Transverse colon (tissue), 4 donors: ENCODE measurements at places on chromosomes 12 and 14. TPM values are rescaled to one million over a fixed set of nuclear protein-coding genes. Genes with fewer than 3 reads are reported as not detected.
A peak's percentile ranks its signal among the peaks of the same experiment; 100 is the strongest.

GRCh38 chr14:75456069-75456996, 28.5 kb downstream of the JDP2 start:
- H3K27me3 ChIP-seq: no peaks in the 10 kb centered on the region
- DNase-seq: peak; percentile 48
- no peak overlapping the region for H3K4me3 ChIP-seq
- peak overlapping the region; percentile 21 for H3K27ac ChIP-seq
- H3K36me3 ChIP-seq: no peaks in the 10 kb centered on the region

DNA sequence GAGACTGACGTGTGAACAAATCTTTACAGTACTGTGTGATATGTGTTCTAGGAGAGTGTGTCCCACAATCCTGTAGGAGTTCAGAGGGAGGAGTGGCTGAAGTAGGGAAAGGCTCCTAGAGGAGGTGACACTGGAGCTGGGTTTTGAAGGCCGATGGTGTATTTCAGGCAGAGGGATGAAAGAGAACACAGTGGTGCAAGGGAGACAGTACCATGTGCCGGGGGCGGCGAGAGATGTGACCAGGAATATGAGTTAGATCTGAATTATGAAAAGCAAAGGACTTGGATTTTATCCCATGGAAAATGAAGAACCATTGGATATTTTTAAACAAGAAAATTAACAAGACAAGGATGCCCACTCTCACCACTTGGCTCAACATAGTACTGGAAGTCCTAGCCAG, 77.0 kb upstream of the ESRRB start:
- no peaks in the 10 kb centered on the region for H3K27me3 ChIP-seq
- H3K36me3 ChIP-seq: no peaks in the 10 kb centered on the region
- DNase-seq: no peak

DNA sequence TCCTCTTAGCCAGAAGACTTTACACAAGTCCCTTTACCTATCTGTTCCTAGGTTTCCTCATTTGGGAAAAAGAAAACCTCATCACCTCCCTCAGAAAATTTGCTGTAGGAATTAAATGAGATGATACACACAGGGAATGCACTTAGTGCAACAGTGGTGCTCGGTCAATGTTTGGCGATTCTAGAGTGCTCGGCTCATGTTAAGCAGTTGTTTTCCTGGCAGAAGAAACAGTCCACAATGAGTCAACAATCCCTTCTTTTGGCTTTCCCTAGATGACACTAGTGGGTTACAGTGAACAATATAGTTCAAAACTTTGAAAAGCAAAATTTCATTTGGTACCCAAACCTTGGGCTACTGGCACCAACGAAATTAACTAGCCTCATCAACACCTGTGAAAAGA, 3.9 kb upstream of the TMEM233 start:
- no peaks in the 10 kb centered on the region for H3K4me1 ChIP-seq
- H3K4me3 ChIP-seq: no peak overlapping the region
- H3K36me3 ChIP-seq: no peaks in the 10 kb centered on the region
- no peak overlapping the region for H3K27ac ChIP-seq

- peaks cover 2% of the 10 kb centered on the region for H3K36me3 ChIP-seq
- peak overlapping the region; percentile 94 for H3K27ac ChIP-seq
- no peak overlapping the region for H3K4me3 ChIP-seq
- DNase-seq: no peak
- H3K4me1 ChIP-seq: peaks cover 7% of the 10 kb centered on the region
Observed at GRCh38 chr14:20470603-20470901, 1.3 kb downstream of the PNP start.

DNA sequence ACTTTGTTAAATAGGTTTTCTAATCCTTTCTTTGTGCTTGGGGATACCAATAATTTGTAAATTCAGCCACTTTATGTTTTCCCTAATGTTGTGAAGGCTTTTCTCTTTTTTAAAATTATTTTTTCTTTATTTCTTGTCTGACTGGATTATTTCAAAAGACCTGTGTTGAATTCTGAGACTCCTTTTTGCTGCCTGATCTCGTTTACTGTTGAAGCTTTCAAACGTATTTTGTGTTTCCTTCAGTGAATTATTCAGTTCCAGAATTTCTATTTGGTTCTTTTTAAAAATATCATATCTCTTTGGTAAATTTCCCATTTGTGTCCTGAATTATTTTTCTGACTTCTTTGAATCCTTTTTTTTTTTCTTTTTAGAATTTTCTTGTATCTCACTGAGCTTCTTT, 241.6 kb downstream of the LRIG3 start:
- H3K4me1 ChIP-seq: no peaks in the 10 kb centered on the region
- H3K36me3 ChIP-seq: no peaks in the 10 kb centered on the region
- no peak for DNase-seq
- no peak overlapping the region for H3K4me3 ChIP-seq
- no peaks in the 10 kb centered on the region for H3K27me3 ChIP-seq
- no peak overlapping the region for H3K27ac ChIP-seq

DNA sequence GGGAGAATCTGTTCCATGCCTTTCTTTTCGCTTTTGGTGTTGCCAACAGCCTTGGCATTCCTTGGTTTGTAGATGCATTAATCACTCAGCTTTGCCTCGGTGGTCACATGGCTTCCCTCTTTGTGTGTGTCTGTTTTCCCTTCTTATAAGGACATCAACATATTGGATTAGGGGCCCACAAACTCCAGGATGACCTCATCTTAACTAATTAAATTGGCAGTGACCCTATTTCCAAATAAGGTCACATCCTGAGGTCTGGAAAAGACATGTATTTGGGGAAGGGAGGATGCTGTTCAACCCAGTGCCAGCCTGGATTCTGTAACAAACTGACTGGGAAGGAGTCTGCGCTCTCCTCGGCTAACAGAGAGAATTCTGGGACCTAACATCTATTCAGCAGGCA, 365.7 kb upstream of the FKBP4 start:
- H3K36me3 ChIP-seq: no peaks in the 10 kb centered on the region
- no peak overlapping the region for H3K4me3 ChIP-seq
- no peaks in the 10 kb centered on the region for H3K27me3 ChIP-seq
- H3K27ac ChIP-seq: peak overlapping the region; percentile 72

The MGST1 gene
- total RNA-seq: 1,102 TPM
